Sigmoid colon (tissue), 7 donors: ENCODE measurements at places on chromosomes 1 and 21. TPM values are rescaled to one million over a fixed set of nuclear protein-coding genes. Genes with fewer than 3 reads are reported as not detected.

DNA sequence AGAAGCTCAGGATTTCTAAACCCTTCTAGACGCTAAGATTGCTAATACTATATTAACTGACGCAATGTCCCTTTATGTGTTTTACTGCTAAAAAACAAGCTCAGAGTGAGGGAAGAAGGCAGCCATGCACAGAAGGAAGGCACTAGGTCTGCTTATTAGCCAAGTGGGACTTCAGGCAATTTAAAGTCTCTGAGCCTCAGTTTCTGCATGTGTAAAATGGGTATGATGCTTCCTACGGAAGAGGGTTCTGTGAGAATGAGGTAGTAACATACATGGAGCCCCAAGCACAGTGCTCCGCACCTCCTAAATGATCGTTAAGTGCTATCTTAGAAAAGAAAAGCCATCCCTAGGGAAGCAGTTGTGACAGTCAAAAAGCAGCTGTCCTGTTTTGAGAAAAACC is 16.9 kb downstream of the MIS18A start:
- H3K4me3 ChIP-seq, result no peak overlapping the region
- H3K36me3 ChIP-seq, result no peaks in the 10 kb centered on the region
- peaks cover 13% of the 10 kb centered on the region for H3K4me1 ChIP-seq

DNA sequence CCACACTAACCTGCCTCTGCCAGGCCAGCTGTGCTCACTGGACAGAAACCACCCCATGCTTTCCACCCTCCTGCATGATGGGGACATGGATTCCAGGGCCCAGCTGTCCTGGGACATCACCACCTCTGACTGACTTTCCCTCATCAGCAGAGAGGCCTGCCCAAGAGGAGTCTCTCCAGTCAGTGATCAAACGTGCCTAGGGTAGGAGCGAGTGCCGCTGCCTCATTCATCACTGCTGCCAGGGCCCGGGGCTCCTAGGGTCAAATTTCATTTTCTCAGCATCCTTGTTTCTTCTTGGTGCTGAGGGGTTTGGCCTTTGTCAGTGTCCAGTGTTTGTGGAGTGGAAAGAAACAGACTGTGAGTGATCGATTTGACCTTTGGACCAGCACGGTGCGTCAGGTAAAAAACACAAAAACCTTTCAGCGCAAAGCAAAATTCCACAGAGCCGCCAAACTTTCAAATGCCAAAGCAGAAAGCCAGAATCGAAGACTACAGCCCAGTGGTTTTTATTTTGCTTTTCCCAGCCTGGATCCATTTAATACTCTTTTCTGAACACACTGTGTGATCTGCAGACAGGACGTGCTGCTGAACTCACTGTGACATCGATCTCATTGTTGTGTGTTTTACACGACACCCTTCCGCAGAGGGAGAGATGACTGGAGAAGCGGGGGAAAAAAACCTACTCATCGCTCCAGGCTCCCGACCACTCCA is 43.2 kb downstream of the CAPN8 start:
- no peak overlapping the region for H3K27ac ChIP-seq
- H3K4me3 ChIP-seq, result no peak overlapping the region
- no peak for DNase-seq
- H3K27me3 ChIP-seq, result no peaks in the 10 kb centered on the region
- H3K36me3 ChIP-seq, result no peaks in the 10 kb centered on the region

GRCh38 chr1:47209725-47210325 is 20.0 kb upstream of the PDZK1IP1 start:
- H3K27me3 ChIP-seq, result no peaks in the 10 kb centered on the region
- DNase-seq, result peak; percentile 18
- no peak overlapping the region for H3K27ac ChIP-seq
- no peaks in the 10 kb centered on the region for H3K4me1 ChIP-seq

Gene DLGAP3
- total RNA-seq, result 0.55 TPM

Gene LMX1A
- total RNA-seq, result not detected

- H3K27ac ChIP-seq, result no peak overlapping the region
- H3K4me1 ChIP-seq, result no peaks in the 10 kb centered on the region
- H3K4me3 ChIP-seq, result no peak overlapping the region
- DNase-seq, result no peak
- no peaks in the 10 kb centered on the region for H3K36me3 ChIP-seq
Observed at GRCh38 chr1:117644696-117645311, 39.0 kb downstream of the TENT5C start.

Gene SLAMF8
- 5.0 TPM for total RNA-seq

Gene FLG2
- not detected for total RNA-seq

Gene AADACL4
- total RNA-seq, result not detected

Gene TEDDM1
- total RNA-seq, result not detected

- no peak overlapping the region for H3K27ac ChIP-seq
- H3K4me3 ChIP-seq, result no peak overlapping the region
- no peaks in the 10 kb centered on the region for H3K36me3 ChIP-seq
Observed at GRCh38 chr1:178330153-178330552, 166.6 kb downstream of the CLEC20A start.

GRCh38 chr1:169105087-169105433 is 1.4 kb upstream of the ATP1B1 start:
- H3K27me3 ChIP-seq, result no peaks in the 10 kb centered on the region
- H3K36me3 ChIP-seq, result no peaks in the 10 kb centered on the region
- peaks cover 21% of the 10 kb centered on the region for H3K4me1 ChIP-seq
- DNase-seq, result no peak
- peak overlapping the region; percentile 97 for H3K27ac ChIP-seq
- no peak overlapping the region for H3K4me3 ChIP-seq

Gene BMP8B
- 2.1 TPM for total RNA-seq

GRCh38 chr1:209621286-209621685 is 30.9 kb downstream of the LAMB3 start:
- no peaks in the 10 kb centered on the region for H3K36me3 ChIP-seq
- no peak overlapping the region for H3K27ac ChIP-seq
- peaks cover 3% of the 10 kb centered on the region for H3K4me1 ChIP-seq

Gene DCST2
- total RNA-seq, result 0.36 TPM

- no peaks in the 10 kb centered on the region for H3K4me1 ChIP-seq
- no peak for DNase-seq
- no peak overlapping the region for H3K4me3 ChIP-seq
- no peak overlapping the region for H3K27ac ChIP-seq
Observed at GRCh38 chr1:67148516-67149178, 13.9 kb upstream of the C1orf141 start.

Gene KRTAP19-3
- total RNA-seq, result not detected

- no peaks in the 10 kb centered on the region for H3K36me3 ChIP-seq
- H3K4me3 ChIP-seq, result no peak overlapping the region
- DNase-seq, result no peak
- H3K4me1 ChIP-seq, result no peaks in the 10 kb centered on the region
- H3K27me3 ChIP-seq, result peaks cover 22% of the 10 kb centered on the region
Observed at GRCh38 chr21:38679534-38679933, 126.2 kb upstream of the ETS2 start.

DNA sequence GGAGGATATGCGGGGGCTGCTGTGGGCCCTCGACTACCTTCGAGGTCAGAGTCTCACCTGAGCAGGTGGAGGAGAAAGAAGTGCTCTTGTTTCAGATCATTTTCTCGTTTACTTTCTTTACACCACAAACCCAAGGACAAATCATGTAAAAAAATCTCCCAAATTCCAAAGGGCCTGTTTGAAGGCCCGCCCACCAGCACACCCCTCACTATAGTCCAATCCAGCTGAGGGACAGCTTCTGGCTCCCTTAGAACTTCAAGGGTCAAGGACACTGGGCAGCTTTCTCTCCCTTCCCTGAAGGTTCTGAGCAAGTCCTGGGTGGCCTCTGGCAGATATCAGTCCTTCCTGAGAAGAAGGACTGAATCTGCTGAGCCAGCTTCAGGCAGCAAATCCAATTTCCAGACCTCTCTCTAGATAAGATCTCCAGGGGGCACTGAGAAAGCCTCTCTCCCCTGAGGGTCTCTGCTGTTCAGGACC is 5.5 kb downstream of the STK40 start:
- H3K36me3 ChIP-seq, result no peaks in the 10 kb centered on the region
- H3K27me3 ChIP-seq, result no peaks in the 10 kb centered on the region
- peak overlapping the region; percentile 20 for H3K27ac ChIP-seq

Gene NMNAT2
- 5.5 TPM for total RNA-seq

DNA sequence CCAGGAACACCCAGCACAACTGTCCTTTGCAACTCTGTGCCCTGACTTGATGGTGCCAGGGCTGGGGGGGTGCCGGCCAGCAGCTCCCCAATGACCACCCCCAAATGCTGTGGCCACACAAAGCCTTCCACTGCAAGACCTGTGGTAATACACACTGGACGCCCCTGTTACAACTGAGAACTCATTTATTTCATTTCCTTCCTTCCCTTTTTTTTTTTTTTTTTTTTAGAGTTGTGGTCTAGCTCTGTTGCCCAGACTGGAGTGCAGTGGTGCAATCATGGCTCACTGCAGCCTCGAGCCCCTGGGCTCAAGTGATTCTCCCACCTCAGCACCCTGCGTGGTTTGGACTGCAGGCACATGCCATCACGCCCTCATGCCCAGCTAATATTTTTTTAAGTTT is 25.2 kb downstream of the TP73 start:
- H3K36me3 ChIP-seq, result no peaks in the 10 kb centered on the region
- no peak for DNase-seq
- H3K27ac ChIP-seq, result no peak overlapping the region
- H3K27me3 ChIP-seq, result peaks cover 22% of the 10 kb centered on the region
- no peaks in the 10 kb centered on the region for H3K4me1 ChIP-seq
- no peak overlapping the region for H3K4me3 ChIP-seq
